ENCODE measurements at places on chromosomes 3 and 15. TPM values are rescaled to one million over a fixed set of nuclear protein-coding genes. Genes with fewer than 3 reads are reported as not detected.

DNA sequence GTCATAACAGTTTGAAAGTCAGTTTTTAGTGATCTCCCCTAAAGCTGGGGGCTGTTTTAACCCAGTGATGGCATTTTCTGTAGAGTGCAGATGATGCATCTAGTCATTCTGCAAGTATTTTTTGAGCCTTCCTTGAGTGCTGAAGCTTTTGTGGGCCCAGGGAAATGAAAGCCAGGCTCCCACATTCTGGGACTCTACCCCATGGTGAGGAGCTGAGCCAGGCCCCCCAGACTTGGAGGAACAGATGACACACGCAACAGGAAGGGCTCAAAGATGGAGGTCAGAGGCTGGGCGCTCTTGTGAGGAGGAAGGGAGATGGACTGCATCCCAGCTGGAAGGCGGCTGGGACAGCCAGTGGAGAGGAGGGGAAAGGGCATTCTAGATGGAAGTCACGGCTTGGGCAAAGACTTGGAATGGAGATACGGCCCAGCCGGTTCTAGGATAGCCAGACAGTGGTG lies 40.8 kb downstream of the MRAS start:
- no peak for DNase-seq

GRCh38 chr3:45689787-45690145 lies 570 bp downstream of the SACM1L start:
- DNase-seq, result no peak

DNA sequence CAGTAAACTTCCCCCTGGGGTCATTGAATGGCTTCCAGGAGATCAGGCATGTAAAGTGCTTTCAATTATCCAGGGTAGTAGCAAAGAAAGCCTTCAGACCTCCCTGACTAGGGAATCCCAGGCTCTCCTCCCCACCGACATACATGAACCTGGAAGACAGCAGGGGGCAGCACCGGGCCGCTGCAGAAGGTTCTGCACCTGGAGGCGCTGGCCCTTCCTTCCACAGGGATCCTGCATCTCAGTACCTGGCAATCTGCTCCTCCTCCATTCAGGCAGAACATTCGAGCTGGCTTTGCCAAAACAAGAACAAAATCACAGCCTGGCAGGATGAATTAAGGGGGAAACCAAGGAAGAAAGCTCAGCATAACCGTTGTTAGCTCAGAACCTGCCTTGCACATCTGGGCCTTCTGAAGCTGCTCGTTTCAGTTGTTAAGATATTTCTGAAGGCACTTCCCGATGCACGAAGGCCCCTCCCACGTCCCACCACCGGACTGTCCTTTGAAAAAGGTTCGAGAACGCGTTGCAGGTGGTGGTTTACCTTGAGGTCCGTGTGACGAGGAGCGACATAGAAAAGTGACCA lies 237.7 kb downstream of the SLCO3A1 start:
- no peak for DNase-seq

DNA sequence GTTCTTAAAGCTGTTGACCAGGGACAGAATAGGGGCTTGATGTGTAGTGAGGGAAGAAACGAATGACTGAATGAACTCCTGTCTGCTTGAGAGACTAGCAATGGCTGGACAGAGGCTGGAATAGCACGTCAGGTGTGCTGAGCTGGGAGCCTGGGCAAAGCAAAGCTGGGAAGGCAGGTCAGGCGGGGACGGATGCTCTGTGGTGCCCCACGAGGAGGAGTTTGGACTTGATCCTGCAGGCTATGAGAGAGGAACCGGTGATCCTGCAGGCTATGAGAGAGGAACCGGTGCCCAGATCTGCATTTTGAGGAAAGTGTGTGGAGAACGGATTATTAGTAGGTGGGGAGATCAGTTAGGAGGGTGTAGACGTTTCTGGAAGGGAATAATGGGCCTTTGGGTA lies 31.3 kb upstream of the PSTPIP1 start:
- DNase-seq, result no peak

GRCh38 chr3:52246728-52247408 lies 1.3 kb downstream of the PPM1M start:
- DNase-seq, result no peak

- DNase-seq, result no peak
Measured at GRCh38 chr3:5115506-5116162, 6.5 kb upstream of the ARL8B start.

The SPESP1 gene
- total RNA-seq, result not detected

The CD86 gene
- total RNA-seq, result not detected

The FSIP1 gene
- total RNA-seq, result 0.22 TPM

The INKA1 gene
- total RNA-seq, result 0.71 TPM

The CHCHD4 gene
- total RNA-seq, result 1.7 TPM
